ENCODE measurements at places on chromosomes 1 and 21.

- no peak for DNase-seq
Measured at GRCh38 chr1:37233606-37234005, 199.3 kb upstream of the GRIK3 start.

- peak; percentile 80 for DNase-seq
Measured at GRCh38 chr1:16248603-16249516, 11.9 kb upstream of the CPLANE2 start.

DNA sequence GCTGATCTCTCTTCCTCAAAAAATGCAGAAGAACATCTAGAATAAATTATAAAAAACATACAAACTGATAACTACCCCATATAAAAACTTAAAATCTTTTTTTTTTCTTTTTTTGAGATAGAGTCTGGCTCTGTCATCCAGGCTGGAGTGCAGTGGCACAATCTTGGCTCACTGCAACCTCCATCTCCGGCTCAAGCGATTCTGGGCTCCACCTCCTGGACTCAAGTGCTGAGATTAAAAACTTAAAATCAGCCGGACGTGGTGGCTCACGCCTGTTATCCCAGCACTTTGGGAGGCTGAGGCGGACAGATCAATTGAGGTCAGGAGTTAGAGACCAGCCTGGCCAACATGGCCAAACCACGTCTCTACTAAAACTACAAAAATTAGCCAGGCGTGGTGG lies 31.1 kb downstream of the LIN9 start:
- DNase-seq, result no peak

DNA sequence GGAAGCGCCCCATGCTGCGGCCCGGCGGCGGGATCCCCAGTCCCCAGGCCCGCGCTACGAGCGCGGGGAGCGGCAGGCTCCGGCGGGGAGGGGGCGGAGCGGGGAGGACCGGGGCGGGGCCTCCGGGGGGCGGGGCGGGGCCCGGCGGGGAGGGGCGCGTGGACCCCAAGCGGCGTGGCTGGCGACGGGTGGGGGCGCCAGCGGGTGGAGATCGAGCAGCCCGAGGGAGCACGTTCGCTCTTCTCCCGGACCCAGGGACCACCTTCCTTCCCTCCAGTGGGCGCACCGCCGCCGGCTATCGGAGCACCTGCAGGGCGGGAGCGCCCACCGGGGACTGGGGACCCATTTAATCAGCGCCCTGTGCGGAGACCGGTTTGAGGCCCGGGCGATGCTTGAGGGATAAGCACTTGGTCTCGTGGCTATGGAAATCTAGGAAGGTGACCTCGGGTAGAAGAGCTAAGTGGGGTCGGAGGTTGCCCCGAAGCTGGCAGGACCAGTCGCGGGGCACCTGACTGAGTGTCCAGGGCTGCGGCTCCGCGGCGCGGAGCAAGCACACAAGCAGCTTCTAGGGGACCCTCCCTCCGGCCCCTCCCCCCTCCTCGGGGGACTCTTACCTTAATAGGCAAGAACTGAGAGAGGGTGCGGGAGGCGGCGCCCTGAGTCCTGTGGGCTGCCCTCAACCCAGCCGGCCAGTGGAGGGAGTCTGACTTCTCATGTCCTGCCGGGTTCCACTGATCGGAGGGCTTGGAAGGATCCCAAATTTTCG lies at the start of gene TSPAN2:
Gene TSPAN2 (minus strand): TSS at position 84 of the 766 bp plus-strand sequence. CDS start 71 bp downstream, at position 13.
- DNase-seq, result no peak

DNA sequence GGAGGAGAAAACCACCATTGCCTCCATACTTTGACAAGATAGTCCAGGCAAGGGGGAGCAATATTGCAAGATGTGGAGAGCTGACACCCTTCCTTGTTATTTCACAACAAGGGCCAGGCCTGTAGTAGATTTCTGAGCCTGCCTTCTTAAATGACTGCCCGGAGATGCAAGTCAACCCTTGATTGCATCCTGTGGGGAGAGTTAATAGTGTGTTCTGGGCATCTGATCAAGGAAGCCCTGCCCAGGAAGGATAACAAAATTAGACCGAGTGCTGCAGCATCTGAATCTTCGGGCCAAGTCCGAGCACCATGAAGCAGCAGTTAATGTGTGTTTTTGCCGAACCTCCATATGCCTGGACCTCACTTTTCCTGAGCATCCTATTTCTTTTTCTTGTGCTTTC lies 382.3 kb downstream of the PRDM2 start:
- no peak for DNase-seq

DNA sequence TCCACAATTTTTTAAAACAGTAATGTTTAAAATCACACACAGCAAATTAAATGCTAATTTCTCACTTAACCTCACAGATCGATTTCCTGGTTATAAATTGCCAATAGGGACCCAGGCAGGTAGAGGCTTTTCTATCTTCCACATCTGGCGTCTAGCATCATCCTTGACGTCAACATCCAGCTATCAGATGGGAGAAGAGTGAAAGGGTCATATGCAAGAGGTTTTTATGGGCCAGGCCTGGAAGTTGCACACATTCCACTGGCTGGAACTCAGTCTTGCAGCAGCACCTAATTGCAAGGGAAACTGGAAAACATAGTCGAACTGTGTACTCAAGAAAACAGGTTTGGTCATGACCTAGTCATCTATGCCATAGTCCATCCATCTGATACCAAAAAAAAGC lies 6.0 kb upstream of the EEIG2 start:
- no peak for DNase-seq

DNA sequence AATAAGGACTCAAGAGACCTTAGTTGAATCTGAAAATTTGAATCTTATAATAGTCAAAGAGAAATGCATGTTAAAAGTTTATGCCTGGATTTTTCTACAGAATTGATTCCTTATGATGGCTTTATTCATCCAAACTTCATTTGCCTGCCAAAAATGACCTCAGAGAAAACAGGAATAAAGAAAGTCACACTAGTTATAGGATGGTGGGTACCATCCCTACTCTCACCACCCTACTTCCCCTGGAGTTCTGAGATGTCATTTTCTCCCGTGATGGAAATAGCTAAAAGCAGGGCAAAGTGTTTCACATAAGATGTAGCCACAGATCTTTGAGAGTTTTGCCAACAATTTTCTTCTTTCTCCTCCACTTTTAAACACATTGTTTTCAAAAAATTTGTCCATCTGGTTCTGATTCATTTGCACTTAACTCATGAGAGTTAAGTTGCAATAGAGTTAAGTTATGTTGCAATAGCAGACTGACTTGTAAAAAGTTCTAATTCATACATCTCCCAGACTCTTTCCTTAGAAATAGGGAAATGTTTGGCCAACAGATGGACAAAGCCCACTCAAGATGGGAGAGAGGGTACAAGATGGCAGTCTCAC lies 384.6 kb downstream of the PLPP3 start:
- peak; percentile 74 for DNase-seq

GRCh38 chr1:21866707-21867043 lies 54.6 kb downstream of the LDLRAD2 start:
- no peak for DNase-seq

GRCh38 chr1:30706528-30706927 lies 16.9 kb downstream of the MATN1 start:
- DNase-seq, result no peak

DNA sequence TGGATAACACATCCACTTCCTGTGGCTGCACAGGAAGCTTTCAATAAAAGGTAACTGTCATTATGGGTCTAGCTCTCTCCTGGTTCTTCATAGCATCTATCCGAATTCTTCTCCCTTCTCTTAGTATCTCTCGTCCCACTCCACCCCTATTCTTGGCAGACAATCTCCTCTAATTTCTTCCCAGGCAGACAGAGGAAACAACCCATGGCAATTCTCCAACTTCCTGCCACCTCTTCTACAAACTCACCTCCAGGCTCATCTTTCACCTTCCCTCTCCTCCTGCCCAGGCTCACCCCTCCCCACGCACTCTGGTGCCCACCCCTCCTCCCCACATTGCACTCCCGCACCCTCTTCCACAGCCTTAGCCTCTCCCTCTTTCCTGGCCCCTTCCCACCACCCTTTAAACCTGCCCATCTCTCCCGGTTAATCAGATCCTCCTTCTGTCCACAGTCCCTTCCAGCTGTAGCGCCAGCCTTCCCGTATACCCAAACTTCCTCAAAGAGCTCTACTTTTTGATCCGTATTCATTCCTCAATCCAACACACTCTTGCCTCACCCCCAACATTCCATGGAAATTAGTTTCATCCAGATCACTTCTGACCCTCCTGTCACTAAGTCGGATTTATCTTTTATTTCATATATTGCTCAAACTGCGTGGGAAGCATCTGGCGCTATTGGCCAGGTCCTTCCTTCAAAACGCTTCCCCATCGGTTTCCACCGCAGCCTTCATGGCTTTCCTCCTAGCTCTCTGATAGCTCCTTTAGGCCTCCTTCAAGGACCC lies 25.9 kb downstream of the SHISA4 start:
- no peak for DNase-seq

DNA sequence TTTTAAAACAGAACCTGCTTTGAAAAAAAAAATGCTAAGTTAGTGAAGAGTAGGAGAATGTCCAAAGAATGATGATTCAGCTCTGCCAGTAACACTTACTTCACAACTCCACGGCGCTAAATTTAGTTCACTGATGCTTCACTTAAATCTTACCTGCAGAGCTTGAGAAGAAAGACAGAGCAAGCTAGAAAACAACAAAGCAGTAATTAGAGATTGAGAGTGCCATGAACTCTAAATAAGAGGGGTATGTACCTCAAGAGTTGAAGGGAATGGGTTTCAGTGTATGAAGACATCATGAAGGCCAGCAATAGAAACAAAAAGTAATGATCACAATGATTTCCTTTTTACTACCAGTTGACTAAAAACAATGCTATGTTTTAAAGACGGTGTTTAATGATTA lies 32.8 kb downstream of the EPRS1 start:
- DNase-seq, result peak; percentile 10

GRCh38 chr1:88462488-88463261 lies 221.4 kb upstream of the PKN2 start:
- no peak for DNase-seq

DNA sequence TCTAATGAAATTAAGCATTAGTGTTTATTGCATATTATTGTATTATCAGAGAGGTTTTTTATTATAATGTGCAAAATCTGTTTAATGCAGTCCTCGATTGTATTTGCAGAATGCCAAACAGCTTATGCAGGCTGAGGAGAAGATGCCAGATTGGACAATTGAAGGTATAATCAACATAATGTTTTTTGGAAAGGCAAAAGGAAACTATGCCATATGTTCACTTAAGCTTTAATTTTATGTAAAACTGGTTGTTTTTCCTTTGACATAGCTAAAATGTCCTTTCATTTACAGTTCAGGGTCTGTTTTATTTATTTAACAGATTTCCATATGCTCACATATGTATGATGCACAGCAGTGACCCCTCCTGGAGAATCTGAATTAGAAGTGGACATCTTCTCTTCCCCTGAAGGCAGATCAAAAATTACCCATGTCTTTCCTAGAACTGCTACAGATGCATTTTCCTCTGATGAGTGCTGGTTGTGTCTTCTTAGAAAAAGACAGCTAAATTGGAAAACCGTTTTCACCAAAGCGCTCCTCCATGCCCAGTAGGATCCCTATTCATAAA lies 143.5 kb upstream of the USH2A start:
- no peak for DNase-seq

GRCh38 chr1:109361649-109362048 lies 36.1 kb downstream of the SORT1 start:
- peak; percentile 2 for DNase-seq

GRCh38 chr1:154474802-154475201 lies 27.2 kb upstream of the TDRD10 start:
- DNase-seq, result peak; percentile 82

GRCh38 chr1:161273402-161273801 lies 14.9 kb downstream of the PCP4L1 start:
- DNase-seq, result no peak

DNA sequence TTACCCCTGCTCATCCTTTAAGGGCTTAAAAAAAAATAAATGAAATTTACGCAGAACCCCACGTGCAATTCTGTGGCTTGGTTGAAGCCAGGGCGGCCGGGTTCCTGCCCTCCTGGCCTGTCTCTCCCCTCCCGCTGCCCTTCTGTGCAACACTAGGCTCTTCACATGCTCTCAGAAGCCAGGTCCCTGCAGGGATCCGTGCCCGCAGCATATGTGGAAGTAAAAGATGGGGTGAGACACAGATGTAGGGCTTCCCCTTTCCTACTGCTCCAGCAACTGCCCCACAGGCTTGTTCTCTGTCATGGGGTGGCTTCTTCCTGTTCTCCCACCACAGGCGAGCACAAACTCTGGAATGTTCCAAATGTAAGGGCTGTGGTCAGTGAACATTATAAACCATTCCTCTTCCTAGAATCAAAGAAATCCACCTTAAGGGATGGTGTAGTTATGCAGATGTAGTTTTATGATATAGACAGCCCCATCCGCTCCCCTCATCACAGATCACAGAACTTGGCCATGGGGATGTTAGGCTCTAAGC lies 535.4 kb downstream of the KIF26B start:
- no peak for DNase-seq

- no peak for DNase-seq
Measured at GRCh38 chr1:9717193-9718005, 65.9 kb downstream of the PIK3CD start.

- no peak for DNase-seq
Measured at GRCh38 chr1:218366322-218367052, 21.4 kb downstream of the TGFB2 start.

DNA sequence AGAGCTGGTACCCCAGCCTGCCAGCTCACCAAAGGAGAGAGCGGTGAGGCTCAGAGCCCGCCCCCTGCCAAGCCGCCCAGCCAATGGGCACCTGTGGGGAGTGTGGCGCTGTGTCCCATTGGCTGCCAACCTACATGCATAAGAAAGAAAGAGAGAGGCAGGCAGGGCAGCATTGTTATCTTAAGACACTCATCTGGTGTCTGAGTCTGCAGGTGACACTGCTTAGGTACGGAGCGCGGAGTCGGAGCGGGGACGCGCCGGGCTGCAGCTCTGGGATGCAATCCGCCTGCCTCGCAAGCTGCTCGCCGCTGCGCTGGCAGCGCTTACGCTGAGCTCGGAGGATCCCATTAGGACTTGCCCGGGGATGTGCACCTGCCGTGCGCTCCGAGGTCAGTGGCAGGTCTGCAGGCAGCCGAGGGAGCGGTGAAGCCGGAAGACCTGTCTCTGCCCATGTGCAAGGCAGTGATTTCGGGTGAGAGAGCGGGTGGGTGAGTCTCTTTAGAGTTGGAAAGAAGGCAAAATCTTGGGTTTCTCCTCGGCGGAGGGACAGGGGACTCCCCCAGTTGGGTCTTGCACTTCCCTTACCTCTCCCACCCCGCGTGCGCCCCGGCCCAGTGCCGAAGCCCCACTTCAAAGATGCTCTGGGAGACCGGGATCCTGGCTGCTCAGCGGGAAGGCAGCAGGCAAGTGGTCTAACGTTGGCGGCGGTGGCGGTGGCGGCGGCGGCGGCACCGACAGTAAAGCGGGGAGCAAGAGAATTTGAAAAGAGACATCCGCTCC lies at the start of gene BRINP2:
Gene BRINP2 (plus strand): TSS at position 203 of the 780 bp plus-strand sequence. CDS start 58,919 bp downstream, outside the sequence.
- no peak for DNase-seq

- DNase-seq, result no peak
Measured at GRCh38 chr1:67726224-67726623, 41.2 kb downstream of the GADD45A start.

DNA sequence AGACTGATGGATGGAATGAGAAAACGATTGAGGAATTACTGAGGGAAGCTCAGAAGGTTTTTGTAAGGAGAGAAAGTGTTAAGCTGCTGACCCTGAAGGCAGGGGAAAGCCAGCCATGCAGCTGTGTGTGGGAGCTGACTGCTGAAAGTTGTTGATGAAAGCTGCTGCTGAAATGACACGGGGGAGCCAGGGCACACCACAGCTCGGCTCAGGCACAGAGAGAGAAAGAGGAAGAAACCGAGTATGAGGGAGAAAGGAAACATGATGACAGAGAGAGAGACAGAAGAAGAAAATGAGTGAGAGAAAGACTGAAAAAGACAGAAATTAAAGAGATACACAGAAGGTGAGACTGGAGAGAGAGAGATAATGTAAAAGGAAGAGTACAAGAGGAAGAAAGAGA lies 115.5 kb downstream of the LRRC53 start:
- DNase-seq, result no peak

GRCh38 chr1:83832194-83832593 lies 166.7 kb downstream of the TTLL7 start:
- DNase-seq, result no peak

Data from AG09309 (cell line).